Stimulated activated CD4-positive, alpha-beta T cell treated with anti-CD3 and anti-CD28 coated beads, Interleukin-1b, Interleukin-23, amount 100 ng/mL, for 24 hours (primary cell): ENCODE measurements at places on chromosomes 2 and 18.

DNA sequence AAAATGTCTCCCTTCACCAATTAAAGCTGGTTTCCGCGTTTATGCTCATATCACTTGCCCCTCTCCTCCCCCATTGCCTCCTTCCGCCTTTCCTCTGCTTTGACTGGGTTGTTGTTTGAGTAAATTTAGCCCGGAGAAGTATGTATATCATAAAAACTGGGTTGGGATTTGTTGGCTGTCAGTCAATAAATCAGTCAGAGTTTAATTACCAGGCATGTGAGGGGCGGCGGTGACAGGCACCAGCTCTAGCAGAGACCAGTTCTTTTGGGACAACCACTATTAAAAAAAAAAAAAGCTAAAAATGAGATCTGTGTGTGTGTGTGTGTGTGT, 382.4 kb upstream of the SMIM21 start:
- no peak for DNase-seq

GRCh38 chr18:12658426-12659138, 675 bp upstream of the SPIRE1 start:
- peak; percentile 4 for DNase-seq

DNA sequence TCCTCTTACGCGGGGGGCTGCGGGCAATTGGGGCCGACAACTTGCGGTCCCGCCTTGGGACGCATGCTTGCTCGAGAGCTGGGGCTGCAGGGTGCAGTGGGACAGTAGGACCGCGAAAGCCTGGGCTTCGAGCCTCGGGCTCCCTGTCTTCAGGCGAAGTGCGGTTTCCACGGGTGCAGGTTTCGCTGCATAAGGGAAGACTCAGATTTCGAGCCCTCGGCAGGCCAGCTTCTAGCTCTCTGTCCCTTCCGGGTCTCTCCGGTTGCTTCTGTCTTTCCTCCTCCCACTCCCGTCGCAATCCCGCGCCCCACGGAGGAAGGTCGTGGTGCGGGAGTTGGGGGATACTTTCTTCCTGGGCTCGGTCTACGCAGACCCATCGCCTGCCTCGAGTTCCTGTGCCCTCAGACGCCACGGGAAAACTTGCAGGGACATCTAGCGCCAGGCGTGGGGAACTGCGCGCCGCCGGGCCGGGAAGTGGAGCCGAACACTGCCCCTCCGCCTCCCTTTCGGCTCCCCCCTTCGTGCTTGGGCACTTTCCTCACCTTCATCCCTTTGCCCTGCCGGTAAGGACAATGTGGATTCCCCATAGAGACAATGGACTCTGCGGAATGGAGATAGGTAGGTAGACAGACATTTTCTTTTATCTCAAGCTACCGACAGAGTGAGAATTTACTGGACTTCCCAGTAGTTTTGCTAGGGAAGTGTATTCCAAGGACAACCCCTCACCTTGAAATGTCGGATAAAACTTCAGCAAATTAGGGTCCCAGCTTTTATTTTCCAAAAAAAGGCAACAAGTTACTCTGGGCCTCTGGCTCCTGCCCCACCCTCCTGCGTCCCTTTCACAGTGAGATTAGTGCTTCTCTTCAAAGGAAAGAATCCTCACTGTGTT, 4.2 kb upstream of the HOXD13 start:
- no peak for DNase-seq

DNA sequence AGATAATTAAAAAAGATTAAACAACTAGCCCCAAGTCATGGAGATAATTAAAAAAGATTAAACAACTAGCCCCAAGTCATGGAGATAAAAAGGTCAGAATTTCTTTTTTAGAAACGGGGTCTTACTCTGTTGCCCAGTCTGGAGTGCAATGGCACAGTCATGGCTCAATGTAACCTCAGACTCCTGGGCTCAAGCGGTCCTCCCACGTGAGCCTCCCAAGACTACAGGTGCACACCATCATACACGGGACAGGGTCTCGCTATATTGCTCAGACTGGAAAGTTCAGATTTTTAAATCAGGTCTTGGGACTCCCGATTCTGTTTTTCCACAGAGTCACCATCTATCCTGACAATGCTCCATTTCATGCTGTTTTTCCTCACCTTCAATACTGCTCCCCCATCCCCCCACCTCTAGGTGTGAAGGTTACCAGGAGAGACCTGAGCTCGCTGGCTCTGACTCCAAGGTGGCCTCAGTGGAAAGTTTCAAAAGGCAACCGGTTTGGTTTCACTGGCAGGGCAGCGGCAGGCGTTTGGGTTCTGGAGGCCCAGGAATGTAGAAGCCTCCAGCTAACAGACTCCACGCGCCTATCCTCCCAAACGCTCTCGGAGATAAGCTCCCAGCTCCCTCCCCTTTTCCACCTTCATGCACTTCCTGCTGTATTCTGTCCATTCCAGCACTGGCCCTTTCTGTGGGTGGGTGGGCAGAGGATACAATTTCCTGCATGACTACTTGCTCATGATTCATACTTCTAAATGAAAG, 2.9 kb upstream of the SEMA4C start:
- no peak for DNase-seq

GRCh38 chr2:60520917-60521539, 32.4 kb downstream of the BCL11A start:
- no peak for DNase-seq

DNA sequence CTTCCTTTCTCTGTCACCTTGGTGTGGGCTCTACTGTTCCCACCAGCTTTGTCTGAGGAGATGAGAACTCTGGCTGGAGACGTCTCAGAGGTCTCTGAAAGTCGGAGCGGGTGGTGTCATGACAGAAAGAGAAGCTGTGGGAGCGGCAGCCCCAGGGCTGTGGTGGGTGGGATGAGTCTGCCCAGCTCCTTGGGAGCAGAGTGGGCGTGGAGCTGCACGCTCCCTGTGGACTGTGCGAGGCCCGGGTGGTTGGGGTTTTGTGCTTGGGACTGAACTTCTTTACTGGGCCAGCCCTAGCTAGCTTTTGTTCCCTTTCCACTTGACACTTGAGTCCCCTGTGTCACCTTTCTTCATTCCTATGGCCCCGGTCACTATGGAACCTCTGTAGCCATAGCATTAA, 10.4 kb downstream of the TOGARAM2 start:
- DNase-seq = no peak

DNA sequence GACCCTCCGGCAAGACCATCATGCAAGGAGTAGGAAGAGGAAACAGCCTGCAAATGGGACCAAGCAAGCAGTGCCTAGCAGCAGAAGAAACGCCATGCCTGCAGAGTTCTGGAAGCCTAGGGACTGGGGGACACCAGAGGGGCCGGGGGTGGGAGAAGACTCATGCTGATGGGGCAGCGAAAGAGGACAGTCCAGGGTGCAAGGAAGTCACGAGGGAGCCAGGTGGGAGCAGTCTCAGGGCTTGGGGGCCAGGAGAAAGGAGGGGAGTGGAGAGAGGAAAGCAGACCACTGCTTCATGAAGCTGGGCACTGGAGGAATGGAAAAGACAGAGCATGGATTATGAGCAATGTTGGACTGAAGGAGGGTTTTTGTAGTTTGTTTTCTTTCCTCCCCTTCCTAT, 119.4 kb upstream of the CAPN13 start:
- no peak for DNase-seq
